ENCODE measurements at places on chromosomes 1 and 21.

- DNase-seq = no peak
These were observed 23.1 kb upstream of the ERI3 start for GRCh38 chr1:44377925-44378784.

GRCh38 chr1:226646026-226646869 is 92.8 kb downstream of the ITPKB start:
- DNase-seq = no peak

- DNase-seq = no peak
These were observed 29.3 kb downstream of the IFNGR2 start for GRCh38 chr21:33432496-33432895.

DNA sequence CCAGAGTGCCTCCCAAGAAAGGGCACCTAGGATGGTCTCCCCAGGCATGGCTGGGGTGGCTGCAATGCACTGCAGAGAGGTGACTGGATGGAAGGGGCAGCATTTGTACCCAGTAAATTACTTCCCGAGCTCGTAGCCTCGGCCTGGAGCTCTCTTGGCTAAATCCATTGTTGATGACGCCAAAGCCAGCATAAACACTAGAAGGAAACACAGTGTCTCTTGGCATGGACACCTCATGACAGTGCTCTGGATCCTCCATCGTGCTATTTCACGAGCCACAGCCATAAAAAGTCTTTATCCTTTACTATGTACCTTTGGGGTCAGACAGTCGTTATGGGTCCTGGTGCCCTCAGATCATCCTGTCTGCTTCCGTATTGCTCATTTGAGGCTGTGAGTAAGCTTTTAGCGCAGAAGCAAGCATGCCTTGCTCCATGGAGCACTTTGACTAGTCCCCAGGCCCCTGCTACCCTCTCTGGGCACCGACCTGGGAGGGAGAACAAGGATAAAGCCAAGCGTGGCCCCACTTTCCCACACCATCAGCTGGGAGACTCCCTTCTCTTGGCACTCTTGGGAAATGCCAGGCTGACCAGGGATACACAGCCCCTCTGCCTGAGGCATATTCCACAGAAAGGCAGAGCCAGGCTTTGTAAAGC is 10.3 kb upstream of the PRELP start:
- no peak for DNase-seq

DNA sequence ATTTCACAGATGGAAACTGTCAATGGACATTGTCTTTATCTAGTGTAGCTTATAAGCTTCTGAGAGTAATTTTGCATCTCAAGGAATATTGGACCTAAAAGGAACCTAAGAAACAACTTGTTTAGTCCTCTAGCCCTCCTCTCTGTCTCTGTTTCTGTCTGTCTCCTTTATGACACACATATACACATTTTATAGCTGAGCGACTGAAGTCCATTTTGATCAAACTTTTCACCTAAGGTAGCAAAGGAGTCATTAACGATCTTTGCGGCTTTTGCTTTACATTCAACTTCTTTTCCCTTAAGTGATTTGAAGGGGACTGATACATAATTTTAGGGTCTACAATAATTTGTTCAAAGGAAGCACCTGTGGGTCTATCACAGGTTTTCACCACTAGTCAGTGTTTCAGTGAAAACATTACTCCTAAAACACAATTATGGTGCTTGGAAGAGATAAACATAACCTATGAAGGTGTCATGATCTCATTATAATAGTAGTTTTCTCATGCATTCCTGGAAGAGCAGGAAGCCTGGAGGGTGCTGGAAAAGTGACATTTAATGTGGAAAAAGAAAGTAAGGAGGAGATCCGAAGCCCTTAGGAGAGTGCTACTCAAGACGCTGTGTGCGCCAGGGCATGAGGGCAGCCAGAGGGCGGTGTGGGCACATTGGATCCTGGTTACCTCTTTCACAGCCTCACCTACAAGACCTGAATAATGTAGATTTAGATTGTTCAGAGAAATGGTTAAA is 248.6 kb downstream of the DNM3 start:
- peak; percentile 4 for DNase-seq

DNA sequence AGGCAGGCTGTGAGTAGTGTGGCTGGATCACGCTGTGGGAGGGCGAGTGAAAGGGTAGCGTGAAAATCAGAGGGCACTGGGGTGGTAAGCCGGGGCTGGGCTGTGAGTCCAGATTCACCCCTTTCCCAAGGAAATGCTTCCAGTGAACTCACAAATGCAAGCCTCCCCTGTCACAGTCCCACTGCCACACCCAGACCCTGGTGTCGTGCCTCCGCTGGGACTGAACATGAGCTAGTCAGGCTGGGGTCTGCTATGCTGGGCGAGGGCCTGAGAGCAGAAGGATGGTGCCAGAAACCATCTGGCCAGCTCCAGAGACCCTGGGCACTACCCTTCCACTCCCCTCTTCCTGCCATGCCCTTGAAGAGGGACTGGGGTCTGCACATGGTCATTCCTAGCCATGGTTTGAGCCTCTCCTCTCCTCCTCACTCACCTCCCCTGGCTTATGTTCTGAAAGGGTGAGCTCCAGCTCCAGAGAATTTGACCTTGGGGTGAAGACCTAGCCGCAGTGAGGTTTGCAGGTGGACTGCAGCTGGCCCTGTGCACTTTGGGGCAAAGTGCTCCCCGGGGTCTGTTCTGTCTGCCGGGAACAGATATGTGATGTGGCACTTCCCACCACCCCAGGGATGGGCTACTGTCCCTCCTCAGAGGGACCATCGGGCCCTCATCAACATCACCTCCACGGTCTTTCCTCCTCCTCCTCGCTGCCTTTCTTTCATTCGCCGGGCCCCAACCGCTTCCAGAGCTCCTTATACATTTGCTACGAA is 365.6 kb downstream of the RPS6KC1 start:
- no peak for DNase-seq

DNA sequence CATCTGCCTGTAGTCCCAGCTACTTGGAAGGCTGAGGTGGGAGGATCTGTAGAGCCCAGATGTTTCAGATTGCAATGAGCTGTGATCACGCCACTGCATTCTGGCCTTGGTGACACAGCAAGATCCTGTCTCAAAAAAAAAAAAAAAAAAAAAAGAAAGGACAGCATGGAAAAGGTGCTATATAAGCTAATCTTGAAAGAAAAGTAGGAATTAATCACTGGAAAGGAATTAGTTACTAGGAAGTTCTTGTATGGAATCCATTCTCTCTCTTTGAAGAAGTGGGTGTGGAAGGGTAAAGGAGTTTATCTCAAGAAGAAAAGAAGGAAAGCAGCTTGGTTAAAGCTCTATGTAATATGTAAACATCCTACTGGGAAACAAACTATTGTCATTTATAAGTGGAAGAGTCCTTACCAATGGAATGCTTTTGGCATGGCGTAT is 339.2 kb downstream of the DPYD start:
- no peak for DNase-seq

DNA sequence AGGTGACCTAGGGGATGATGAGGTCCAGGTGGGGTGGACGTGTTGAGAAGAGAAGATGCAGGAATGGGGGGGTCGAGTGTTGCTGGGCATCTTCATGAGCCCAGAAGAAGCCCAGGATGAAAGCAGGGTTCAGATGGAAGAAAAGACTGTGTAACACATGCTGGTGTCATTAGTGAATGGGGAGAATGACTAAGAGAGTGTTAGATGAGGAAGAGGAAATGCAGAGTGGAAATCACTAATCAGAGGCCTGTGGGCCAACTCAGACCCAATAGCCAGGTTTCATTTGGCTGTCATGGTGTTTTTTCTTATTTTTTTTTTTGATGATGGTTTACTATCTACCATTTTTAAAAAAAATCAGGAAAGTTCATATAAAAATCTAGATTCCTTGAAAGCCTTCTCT is 180.8 kb upstream of the CAMK1G start:
- DNase-seq = no peak

- DNase-seq = no peak
These were observed 564 bp downstream of the CTPS1 start for GRCh38 chr1:40980068-40980452.

- DNase-seq = no peak
These were observed 44.5 kb downstream of the SLC2A1 start for GRCh38 chr1:42914092-42914627.

GRCh38 chr1:116405241-116406135 is 32.4 kb downstream of the ATP1A1 start:
- peak; percentile 90 for DNase-seq

DNA sequence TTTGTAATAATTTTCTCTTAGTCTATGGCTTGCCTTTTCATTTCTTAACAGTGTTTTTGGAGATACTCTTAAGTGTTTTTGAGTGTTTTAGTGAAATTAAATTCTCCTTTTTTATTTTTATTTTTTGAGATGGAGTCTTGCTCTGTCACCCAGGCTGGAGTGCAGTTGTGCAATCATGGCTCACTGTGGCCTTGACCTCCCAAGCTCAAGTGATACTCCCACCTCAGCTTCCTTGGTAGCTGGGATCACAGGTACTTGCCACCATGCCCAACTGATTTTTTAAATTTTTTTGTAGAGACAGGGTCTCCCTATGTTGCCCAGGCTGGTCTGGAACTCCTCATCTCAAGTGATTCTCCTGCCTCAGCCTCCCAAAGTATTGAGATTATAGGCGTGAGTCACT is 240.3 kb downstream of the PLPP3 start:
- DNase-seq = no peak

- DNase-seq = no peak
These were observed 86.3 kb downstream of the MPZL1 start for GRCh38 chr1:167808104-167808503.

- DNase-seq = peak; percentile 46
These were observed 25.4 kb downstream of the FBXO42 start for GRCh38 chr1:16326833-16327404.

- no peak for DNase-seq
These were observed 27.2 kb upstream of the FOXE3 start for GRCh38 chr1:47388891-47389238.

GRCh38 chr1:196071447-196071846 is 536.8 kb downstream of the KCNT2 start:
- DNase-seq = no peak

- DNase-seq = peak; percentile 24
These were observed 522 bp downstream of the LRP8 start for GRCh38 chr1:53327182-53327913.

DNA sequence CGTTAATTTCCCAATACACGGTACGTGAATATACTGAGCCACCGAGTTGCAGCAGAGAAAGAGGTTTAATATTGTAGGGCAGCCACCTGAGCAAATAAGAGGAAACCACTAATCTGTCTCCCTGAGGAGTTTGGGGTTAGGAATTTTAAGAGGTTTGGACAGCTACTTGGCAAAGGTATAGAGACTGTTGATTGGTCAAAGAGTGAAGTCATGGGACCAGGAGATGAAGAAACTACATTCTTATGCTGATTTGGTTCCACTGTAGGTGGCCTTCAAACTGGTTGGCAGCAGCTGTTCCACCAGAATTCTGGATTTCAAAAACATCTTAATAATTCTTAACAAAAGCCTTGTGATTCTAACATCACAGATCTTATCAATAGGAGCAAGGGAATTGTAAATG is 485.4 kb upstream of the PRMT6 start:
- DNase-seq = no peak

DNA sequence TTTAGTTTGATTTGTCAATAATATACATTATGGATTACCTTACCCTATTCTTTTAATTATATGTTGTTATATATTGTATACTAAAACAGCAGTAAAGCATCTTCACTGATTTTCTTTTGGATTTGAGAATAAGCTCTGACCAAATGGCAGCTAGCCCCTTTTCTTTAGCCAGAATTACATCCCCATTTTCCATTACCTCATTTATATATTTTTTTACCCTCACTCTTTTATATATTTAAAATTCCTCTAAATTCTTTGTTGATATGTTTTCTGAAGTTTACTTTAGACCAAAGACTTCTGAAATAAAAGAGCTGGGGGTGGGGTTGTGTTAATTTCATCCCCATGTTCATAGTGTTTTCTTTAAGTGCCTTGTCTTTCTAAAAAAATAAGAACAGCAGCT is 24.6 kb downstream of the ANGPTL1 start:
- no peak for DNase-seq

- DNase-seq = no peak
These were observed 2.6 kb upstream of the KCNE1 start for GRCh38 chr21:34514576-34515115.

DNA sequence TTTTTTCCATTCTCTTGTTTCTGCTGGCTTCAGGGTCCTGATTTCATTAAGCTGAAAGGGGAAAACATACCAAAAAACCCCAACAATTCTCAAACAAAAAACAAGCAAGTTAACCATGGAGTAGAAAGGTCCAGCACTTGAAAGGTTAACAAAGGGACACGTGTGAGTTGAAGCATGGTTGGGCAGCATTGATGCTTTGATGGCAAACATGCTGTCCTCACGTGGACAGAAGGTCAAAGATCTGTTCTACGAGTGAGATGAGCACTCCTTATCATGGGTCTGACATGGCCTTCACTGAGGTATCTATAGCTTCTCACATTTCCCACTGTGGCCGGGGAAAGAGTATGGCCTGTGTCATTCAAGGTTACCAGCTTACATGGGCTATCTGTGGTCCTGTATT is 394.9 kb downstream of the HHAT start:
- no peak for DNase-seq

DNA sequence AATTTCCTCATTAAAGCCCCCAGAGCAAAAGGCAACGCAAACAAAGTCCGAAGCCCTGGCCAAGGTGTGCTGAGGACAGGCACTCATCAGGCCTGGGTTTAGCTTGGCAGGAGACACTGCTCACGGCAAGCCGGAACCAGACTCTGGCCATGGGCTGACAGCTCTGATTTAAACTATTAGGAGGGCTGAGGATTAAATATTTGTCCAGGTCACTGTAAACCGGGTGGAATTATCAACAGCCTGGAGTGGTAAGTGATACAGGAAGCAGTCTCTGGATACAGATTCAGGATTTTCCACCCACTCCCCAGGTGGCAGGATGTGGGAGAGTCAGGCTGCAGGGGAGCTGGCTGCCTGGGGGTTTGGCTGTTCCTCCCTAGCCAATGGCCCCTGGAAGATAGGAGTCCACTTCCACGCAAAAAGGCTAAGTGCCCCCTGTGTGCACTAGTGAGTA is 42.4 kb downstream of the SLC66A1 start:
- DNase-seq = peak; percentile 72

DNA sequence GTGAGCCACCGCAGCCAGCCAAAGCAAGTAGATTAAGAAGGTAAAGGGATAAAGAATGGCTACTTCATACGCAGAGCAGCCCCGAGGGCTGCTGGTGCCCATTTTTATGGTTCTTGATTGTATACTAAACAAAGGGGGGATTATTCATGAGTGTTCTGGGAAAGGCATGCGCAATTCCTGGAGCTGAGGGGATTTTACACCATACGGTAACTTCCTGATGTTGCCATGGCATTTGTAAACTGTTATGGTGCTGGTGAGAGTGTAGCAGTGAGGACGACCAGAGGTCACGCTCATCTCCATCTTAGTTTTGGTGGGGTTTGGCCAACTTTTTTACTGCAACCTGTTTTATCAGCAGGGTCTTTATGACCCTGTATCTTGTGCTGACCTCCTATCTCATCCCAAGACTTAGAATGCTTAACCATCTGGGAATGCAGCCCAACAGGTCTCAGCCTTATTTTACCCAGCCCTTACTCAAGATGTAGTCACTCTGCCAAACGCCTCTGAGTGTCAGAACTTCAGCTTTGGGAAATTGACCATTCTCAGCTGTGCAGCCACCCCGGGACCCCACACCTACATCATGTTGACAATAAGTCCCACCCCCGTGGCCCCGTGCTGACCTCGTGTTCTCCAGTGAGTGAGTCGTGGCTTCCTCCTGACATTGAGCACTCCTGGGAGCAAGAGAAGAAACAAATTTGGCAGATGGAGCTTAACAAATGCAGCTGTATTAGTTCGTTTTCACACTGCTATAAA is 149.4 kb upstream of the COL6A1 start:
- DNase-seq = no peak

All from NCI-H187 (cell line).